ENCODE measurements at places on chromosomes 7 and 10.
A peak's percentile ranks its signal among the peaks of the same experiment; 100 is the strongest.

- DNase-seq, result peak; percentile 16
These were observed 303.3 kb downstream of the IPMK start for GRCh38 chr10:57964351-57964750.

DNA sequence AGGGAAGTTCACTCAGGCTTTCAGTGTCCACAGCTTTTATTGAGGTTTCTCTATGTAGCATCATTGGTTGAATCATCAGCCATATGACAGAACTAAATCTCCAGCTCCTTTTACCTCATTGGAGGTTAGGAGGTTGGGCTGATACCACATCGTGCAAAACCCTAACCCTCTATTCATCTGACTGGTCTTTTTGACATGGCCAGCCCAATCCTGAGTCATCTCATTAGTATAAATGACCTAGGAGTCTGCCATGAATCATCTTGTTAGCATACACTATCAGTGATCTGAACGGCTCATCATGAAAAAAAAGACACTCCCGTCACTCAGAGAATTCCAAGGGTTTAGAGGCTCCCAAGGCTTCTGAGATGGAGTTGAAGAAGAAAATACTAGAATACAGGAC, 669.8 kb upstream of the POT1 start:
- DNase-seq, result no peak

GRCh38 chr7:155490697-155491628, 33.0 kb downstream of the EN2 start:
- peak; percentile 65 for DNase-seq

- no peak for DNase-seq
These were observed 175.3 kb downstream of the RAPGEF5 start for GRCh38 chr7:22181663-22182062.

- DNase-seq, result no peak
These were observed 35.2 kb upstream of the STOX1 start for GRCh38 chr10:68792115-68792514.

- no peak for DNase-seq
These were observed 64.6 kb downstream of the WDFY4 start for GRCh38 chr10:48749254-48749787.

GRCh38 chr7:73701357-73701995, 18.0 kb downstream of the STX1A start:
- DNase-seq, result no peak

DNA sequence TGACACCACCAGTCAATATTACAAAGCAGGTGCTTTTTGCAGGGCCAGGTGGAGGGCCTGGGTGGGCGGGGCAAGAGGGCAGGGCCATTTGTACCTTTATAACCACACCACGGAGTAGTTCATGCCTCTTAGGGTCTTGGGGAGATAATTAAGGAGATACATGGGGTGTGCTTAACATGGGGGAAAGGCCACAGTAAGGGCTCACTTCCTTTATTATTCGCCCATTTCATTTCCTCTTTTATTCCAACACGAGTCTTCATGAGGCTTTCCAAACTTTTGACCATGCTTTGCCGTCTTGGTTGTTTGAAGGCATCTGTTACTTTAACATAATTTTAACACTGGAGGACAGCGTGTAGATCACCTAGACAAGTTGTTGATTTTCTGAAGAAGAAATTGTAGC, 33.3 kb upstream of the LYZL2 start:
- DNase-seq, result no peak

DNA sequence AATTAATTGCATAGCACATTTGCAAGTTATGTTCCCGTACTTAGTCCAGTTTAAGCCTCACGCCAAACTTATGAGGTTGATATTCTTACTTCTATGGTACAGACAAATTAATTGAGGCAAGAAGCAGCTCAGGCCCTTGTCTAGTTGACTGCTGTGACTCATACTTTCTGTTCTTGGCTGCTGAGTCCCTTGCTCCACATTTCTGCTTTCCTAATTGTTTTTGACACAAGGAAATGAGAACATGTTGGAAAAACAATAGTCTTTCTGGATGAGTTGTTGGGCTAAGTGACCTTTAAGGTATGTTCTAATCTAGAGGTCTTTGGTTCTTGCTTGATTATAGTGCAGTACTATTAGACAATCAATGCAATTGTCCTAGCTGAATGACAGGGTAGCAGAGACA, 331.8 kb downstream of the NRG3 start:
- no peak for DNase-seq

GRCh38 chr7:97865104-97865503, 7.1 kb downstream of the ASNS start:
- DNase-seq, result no peak

GRCh38 chr7:39741942-39742623, 118.7 kb downstream of the RALA start:
- DNase-seq, result no peak

DNA sequence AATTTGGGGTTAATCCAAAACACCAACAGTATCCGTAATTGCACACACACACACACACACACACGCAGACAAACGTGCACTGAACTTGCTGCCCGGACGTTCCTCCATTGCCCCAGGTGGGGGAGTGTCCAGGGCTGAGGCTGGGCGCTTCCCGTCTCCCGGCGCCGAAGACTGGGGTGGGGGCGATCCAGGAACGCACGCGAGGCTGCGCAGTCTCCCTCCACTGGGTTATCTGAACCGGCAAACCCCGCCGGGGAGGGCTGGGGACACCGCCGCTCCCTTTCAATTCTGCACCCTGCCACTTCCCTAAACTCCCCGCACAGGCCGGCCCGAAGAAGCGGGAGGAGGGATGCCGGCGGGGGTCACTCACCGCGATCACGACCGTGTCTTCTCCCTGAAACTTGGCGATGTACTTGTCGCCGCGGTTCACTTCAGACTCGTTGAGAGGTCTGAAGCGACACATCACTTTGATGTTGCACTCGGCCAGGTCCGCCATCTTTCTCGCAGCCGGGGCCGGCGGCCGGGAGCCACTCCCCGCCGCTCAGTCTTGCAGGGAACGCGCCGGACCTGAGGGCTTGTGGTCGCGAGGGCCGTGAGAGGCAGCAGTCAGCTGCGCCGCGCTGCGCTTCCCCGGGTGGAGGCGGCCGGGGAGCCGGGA, 618 bp downstream of the KIF5B start:
- DNase-seq, result peak; percentile 73

DNA sequence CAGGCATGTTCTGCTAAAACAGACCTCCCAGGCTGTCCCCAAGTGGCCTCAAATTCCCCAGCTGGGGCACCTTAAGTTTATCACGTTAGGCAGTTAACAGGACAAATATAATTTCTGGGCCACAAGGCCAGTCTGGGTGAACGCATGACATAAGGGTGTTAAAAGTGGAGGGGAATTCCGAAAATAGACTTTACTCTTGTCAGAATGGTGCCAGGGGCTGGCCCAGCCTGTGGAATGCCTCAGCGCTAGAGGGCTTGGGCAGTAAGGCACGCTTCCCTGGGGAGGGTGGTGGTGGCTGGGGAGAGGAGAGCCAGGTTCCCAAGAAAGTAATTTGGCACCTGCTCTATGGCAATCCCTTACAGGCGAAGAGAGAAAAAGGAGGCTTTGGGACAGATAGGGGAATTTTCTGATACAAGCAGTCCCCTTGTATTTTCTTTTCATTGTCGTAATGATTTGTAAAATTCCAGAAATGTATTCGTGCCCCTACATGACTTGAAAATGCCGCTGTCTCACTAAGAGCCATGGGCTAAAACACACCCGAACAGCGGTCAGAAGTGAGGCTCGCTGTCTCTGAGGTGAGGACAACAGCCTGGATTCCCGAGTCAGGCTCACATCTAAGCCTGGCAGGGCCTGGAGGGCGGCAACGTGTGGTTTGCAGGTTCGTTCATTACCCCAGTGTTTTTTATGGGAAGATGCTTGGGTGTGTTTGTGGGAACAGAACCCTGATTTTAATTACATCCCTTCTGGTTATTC, 463.2 kb upstream of the GALNT17 start:
- peak; percentile 53 for DNase-seq

DNA sequence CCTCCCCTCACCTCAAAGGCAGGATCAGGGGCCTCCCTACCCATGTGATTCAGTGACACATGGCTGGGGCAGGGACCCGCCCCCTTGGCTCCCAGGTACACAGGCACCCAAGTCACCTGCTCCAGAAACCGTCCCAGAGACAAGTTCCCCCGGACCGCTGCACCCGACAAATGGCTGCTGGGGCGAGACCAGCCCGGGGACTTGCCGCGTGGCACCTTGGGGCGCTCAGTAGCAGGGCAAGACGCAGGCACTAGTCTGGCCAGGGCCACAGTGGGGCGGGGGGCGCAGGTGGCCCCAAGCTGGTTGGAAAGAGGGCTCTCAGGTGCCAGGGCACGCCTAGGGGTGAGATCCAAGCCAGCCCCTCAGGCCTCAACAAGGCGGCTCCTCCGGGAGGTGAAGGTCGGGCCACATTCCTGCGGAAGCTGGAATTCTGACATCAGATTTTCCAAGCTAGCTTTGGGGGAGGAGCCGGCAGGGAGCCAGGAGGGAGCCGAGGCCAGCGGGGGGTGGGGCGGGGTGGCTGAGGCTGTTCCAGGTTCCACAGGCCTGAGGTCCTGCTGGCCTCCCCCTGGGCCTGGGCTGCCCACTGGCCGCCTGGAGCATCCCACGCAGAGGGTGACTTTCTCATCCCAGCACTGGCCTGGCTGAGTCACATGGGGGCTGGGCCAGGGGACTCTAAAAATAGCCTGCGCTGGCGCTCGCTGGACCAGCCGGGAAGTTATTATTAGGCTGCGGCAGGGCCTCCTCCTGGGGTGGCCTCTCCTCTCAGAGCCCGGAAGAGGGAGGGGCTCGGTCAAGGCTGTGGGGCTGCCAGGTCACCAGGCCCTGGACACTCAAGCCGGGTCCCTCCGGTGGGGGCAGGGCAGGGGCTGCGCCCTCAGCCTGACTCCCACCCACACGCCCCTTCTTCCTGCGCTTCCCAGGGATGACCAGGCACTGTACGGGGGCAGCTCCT, 20.5 kb upstream of the INPP5A start:
- DNase-seq, result peak; percentile 95

- no peak for DNase-seq
These were observed 324 bp upstream of the TET1 start for GRCh38 chr10:68559841-68560185.

GRCh38 chr10:112644265-112644645, 197.2 kb downstream of the VTI1A start:
- DNase-seq, result no peak

GRCh38 chr10:129085811-129086210, 381.2 kb upstream of the MGMT start:
- no peak for DNase-seq
